ENCODE measurements at places on chromosomes 5 and 9.
A peak's percentile ranks its signal among the peaks of the same experiment; 100 is the strongest.

GRCh38 chr5:177133853-177134696, 502 bp downstream of the NSD1 start:
- peak; percentile 75 for DNase-seq

GRCh38 chr9:6646293-6646636, 736 bp upstream of the GLDC start:
- no peak for DNase-seq

DNA sequence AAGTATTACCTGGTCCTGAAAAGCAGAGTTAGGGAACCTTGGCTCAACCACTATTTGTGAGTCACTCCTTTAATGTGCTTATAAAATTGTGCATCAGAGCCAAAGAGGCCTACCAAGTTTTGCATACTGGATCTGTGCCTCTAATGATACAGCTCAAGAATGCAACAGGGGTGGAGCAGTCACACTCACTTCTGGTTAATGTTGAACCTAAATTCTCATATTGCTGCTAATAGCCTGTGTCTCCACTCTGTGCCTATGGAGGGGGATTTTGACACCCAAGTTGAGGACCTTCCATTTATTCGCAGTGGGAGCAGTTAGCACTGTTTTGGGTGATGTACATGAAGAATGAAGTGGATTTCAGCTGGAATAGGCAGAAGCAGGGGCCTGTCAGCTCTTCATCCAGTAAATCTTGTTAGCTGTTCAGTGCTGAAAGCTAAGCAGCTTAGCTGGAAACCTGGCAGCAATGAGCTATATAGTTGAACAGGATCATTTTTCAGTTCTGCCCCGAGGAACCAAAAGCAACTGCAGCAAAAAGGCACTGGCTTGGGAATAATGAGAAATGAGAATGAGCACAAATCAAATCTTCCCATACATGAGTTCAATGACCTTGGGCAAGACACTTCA, 9.7 kb downstream of the SH3TC2 start:
- DNase-seq: peak; percentile 25

GRCh38 chr5:123545506-123545905, 33.5 kb downstream of the CSNK1G3 start:
- no peak for DNase-seq

- no peak for DNase-seq
These were observed 309.3 kb upstream of the ACTBL2 start for GRCh38 chr5:57791875-57792274.

DNA sequence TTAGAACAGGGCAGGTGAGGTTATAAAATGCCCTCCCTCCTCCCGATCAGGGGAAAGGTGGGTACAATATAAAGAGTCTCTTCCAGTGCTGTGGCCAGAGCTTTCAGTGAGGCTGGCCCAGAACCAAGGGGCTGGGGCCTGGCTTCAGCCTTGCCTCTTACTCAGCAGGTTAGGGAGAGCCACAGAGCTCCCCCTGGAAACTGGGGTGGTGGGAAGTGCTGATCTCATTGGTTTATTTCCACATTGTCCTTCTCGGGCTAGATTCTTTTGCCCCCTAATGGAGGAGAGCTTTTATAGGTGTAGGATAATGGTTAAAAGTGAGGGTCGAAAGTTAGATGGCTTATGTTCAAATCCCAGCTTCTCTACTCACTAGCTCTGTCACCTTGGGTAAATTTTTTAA, 186.7 kb upstream of the TBC1D2 start:
- DNase-seq: no peak

- DNase-seq: no peak
These were observed 8.4 kb downstream of the IRX4 start for GRCh38 chr5:1874348-1874747.

DNA sequence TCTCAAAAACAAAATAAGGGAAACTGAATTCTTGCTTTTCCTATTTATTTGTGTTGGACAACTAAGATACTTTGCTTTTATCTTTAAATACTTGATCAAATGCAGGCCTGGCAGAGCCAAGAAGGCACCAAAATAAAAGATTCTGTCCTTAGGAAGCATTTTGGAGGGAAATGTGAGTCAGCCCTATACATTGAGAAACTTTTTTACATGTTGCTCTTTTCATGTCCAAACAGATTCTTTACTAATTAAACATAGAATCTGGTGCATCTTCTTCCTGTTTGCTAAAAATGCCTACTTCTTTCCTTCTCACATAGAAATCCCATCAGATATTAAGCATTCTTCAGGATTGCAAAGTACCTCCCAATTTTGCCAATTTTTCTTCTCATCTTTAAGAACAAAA, 1160.4 kb downstream of the EFNA5 start:
- no peak for DNase-seq

DNA sequence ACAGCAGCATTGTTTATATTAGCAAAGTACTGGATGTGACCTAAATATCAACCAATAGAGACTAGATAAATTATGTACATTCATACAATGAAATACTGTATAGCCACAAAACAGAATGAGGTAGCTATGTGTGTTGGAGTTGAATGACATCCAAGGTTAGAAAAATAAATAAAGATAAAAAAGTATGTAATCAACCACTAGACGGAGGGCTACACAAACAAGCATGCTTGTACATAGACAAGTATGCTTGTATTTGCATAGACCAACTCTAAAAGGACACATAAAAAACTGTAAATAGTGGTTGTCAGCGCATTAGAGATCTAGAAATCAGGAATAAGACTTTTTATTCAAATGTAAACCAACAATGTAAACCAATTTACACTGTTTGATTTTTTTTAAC, 3.0 kb downstream of the FEM1C start:
- DNase-seq: no peak

GRCh38 chr5:33531824-33532223, 91.1 kb downstream of the TARS1 start:
- no peak for DNase-seq

DNA sequence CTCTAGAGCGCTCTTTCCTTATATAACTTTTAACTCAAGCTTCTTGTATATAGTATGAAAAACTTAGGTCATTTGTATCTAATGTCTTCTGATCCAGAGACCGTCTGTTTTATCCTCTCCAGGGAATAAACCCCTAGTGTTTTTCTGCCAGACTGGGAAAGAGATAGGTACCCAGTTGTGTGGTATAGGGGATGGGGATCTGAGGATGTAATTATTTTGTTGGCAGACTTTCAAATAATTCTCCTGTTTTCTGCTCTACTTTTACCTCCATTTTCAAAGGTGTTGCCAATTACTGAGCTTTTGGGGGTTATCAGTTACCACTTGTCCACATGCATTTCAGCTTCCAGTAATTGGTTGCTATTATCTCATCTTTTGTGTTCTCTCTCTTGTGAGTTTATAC, 17.9 kb downstream of the CCDC171 start:
- DNase-seq: no peak

DNA sequence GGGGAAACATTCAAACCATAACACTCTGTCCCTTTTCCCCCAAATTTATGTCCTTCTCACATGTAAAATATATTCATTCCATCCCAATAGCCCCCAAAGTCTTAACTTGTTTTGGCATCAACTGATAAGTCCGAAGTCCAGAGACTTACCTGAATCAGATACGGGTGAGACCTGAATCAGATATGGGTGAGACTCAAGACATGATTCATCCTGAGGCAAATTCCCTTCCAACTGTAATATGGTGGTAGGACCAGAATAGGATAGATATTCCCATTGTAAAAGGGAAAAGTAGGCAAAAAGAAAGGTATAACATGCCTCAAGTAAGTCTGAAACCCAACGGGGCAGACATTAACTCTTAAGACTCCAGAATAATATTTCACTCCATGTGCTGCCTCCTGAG, 115.6 kb upstream of the CKMT2 start:
- DNase-seq: no peak

DNA sequence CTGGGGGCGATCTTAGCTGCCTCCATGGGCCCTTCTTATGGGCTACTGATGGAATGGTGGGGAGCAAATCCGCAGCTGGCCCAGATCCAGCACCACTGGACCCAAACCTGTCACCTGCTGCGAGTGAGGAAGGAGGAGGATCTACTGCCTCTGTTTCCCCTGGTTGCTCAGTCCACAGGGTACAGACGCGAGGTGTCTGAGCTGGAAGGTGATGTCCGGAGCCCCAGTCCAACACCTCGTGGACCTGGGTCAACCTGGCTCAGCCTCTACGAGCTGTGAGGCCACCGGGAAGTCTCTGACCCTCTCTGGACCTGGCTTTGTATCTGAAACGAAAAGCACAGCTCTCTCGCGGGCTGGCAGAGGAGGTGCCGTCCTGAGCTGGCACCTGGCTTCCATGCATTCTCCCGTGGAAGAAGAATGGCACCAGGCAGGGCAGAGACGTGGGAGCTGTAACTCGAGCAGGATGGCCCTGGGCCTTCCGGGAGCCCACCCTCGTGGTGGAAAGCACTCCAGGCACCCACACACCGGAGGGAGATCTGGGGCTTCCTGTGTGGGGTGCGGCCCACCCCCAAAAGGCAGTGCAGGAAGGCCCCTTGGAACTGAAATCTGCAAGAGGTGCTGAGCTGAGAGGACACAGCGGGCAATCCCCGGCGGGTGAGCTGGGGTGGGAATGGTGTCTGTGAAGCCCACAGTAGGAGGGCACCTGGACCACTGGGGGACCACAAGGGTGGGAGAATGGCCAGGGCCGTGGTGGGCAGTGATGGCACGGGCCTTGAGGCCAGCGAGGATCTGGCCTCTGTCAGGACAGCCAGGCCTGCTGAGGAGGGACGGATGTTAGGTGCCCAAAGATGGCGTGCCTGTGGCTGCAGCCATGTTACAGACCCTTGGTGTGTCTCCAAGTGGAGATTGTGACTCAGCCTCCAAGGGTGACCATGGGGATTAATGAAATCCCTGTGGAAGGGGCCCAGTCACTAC, 133.4 kb downstream of the OLFM1 start:
- no peak for DNase-seq

DNA sequence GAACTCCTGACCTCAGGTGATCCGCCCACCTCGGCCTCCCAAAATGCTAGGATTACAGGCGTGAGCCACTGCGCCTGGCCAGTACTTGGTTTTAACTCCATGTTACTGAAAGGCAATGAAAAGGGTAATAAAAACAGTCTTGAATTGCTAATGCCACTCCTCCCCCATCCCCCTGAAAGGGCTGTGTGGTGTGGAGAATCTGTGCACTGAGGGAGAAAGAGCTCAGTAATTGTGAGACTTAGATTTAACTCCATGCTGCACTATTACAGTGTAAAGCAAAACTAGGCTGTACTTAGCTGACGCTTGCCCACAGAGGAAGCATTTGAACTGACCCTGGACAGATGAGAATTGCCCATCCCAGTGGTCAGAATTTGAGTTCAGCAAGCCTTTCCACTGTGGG, 1662.4 kb upstream of the ACO1 start:
- DNase-seq: peak; percentile 14

DNA sequence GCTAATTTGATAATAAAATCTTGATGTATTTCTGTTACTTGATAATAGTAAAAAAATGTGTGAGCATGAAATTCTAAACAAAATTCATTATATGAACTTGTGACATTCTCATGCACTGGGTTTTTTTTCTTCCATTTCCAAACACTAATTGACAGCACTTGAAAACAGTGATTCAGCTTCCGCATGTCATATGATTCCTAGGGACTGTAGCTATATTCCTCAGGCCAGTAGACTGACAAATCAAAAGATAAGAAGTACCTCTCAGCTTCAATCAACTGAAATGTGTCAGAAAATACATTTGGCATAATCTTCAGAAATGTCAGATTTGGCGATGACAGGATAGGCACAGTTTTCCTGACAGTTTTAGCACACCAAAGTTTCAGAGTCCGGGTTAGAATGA, 52.5 kb downstream of the EFNA5 start:
- no peak for DNase-seq

- no peak for DNase-seq
These were observed 150.1 kb downstream of the GHR start for GRCh38 chr5:42573386-42573785.

- no peak for DNase-seq
These were observed 336.9 kb downstream of the ENC1 start for GRCh38 chr5:74303578-74303977.

DNA sequence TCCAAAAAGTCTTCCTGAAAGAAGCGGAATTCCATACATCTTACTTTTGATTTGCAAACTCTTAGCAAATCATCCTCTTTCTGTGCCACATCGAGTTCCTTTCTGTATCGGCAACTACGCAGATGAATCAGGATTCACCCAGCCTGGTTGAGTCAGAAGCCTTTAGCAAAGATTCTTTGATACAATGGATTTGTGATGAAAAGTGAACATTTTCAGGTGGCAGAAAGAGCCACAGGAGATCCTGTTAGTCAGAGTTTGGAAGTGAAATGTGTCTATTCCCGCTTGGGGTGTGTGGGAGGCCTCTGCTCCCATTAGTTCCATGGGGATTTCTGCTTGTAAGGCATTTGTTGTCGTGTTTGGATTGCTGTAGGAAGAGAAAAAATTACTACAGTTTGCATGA, 351.8 kb upstream of the WWC1 start:
- no peak for DNase-seq

DNA sequence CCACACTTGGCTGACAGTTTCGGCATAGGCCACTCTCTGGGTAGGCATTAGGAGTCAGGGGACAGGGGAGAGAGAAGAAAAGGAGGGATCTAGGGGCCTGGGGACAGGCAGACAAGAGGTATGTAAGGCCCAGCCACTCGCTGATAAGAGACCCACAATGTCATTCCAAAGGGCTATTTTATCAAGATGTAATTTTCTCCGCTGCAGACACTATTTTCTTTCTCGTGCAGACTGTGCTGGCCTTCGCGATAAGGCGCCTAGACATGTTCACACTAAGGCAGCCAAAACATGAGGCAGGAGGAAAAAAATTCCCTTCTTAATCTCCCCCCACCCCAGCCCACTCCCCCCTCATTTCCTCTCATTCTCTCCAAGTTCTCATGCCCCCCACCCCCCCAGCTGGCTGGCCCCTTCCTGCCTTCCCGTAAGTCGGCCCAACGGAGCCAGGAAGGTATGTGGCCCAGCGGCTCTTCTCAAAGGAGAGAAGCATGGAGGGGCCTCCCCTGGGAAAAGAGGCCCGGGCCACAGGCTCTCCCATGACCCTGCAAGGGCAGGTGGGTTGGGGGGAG, 44.9 kb upstream of the SYNPO start:
- DNase-seq: no peak

DNA sequence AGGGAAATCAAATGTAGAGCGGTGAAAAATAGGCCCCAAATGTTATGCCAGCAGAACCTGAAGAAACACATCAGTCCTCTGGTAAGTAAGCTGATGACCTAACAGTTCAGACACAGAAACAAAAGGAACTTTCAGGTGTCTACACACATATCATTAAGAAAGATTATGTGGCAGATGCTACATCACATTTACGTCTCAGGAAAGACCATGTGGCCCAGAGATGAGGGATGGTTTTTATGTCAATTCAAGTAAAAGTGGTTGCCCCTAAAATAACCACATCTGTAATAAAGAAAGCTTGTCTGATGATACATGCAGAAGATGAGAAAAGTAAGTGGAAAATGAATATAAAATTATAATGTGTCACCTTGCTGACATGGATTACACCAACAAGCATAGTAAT, 31.4 kb downstream of the GNAQ start:
- DNase-seq: no peak

DNA sequence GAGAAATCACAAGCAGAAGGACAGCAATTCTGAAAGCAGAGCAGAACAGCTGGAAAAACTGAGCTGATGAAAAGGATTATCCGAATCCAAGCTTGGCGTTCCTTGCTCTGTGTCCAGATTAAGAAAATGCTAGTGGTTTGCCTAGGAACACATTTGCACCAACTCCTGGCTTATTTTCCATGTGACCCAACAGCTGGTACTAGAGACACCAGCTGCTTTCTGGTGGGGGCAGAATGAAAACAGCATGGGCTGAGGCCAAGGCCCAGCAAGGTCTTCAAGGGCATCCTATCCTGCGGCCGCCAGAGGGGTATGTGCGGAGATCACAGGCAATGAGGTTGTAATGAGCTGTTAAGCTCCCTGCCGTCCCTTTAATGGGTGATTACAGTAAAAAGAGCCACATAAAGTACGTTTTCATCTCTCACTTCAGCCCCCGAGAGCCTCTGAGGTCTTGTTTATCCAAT, 131.5 kb downstream of the DOCK8 start:
- DNase-seq: peak; percentile 32
